ENCODE measurements at places on chromosomes 7 and 10. TPM values are rescaled to one million over a fixed set of nuclear protein-coding genes. Genes with fewer than 3 reads are reported as not detected.

GRCh38 chr7:54940748-54941147, 78.1 kb upstream of the EGFR start:
- no peak for DNase-seq

DNA sequence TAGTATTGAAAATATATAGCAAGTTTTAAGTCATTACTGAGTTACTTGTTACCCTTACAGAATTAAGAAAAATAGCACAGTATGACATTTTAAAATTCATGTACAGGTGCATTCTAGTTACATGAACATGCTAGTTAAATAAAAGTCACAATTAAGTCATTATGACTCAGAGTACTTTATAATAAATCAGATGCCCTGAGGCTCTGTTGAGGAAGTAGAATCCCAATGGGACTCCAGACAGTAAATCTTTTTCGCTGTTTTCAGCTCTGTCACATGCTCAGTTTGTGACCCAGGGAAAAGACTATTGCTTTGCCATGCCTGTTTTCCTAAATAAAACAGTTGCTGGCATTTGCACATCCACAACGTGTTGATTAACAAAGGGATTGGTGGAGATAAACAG, 21.0 kb downstream of the NUDT13 start:
- DNase-seq: no peak

DNA sequence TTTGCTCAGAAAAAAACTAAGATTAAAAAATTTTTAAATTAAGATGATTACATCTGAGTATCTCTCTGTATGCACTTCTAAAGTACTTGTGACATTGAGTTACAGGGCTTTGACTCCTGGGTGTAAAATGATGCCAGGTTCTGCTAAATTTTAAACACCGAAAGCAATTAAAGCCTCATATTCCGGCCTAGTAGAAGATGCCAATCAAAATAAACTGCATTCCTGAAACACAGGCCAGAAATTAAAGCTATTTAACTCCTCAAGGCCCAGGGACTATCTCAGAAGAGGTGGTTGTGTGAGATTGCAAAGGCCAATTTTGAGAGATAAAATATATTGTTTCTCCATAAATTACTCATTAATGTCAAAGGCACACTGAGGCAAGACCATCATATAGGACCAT, 388.3 kb downstream of the KIF20B start:
- no peak for DNase-seq

DNA sequence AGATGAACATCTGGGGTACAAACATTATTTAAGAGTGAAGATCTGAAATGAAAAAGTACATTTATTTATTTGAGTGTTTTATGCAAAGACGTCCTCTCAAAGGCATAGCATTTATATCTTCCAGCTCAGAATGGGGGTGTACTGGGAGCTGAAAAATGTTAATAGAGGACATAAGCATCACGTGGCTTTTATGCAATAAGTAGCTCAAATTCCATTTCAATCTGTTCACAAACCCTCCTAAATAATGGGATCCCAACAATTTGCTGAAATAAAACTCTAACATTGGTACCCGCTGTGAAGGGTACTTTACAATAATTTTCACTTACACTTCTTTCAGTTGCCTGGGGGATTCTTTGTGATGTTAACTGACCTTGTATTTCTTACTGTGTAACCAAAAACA, 172.0 kb downstream of the TAX1BP1 start:
- DNase-seq: no peak

DNA sequence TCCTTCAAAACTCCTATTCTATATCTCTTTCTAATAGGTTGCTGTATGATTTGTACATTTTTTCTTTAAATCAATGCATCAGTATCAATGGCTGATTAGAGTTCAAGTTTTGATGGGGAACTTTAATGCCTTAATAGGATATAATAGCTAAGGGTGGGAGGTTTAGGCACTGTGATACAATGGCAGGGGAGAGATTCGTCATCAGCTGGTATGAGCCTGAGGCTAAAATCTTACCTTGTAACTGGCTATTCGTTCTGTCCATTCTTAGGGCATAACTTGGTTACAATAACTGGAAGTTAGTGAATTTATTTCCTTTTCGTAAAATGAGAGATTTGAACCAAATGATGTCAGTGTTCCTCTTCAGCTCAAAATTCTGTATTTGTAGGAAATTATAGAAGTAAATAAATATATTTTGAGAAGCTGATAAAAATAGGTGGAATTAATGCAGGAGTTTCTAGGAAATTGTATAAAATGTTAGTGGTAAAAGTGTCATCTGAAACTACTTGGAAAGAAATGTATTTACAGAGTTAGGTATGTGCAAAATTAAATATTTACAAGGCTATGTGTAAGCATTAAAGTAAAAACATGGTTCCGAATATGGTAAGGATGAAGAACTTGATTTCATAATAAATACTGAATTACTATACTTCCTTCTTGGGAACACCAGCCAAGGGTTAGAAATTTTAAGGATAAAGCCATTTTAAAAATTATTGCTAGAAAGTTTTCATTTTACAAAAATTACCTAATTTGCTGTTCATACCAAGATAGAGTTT, 27.5 kb upstream of the NAMPT start:
- no peak for DNase-seq

- DNase-seq: no peak
These were observed 962 bp downstream of the ZKSCAN1 start for GRCh38 chr7:100016215-100016901.

GRCh38 chr7:151775547-151776443, 101.1 kb downstream of the PRKAG2 start:
- DNase-seq: no peak

DNA sequence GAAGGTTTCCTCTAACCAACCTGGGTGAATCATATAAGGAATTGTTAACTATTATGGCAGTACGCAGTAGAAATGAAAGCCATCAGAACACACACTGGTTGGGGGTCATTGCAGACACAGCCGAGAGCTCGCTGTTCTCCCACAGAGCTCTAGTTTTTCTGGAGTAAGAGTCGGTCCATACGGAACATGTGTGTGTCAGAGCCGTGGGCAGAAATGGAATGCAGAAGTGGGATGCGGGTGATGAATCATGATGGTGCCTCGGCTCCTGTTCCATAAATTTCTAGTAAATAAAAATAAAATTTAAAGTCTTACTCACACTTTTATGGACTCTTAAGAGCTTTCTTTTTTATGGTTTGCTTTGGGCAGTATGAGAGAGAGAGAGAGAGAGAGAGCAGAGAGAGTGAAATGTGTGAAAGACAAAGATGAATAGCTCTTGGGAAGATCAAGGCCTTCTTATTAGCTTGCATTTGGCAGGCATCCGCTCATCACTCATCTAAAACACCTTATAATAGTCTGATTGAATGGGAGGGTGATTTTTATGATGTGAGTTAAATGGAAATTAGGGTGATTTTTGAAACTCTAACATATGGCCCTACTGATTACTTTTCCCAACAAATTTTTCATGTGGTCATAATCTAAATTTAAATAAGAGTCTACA, 98.8 kb upstream of the PFKP start:
- DNase-seq: no peak

DNA sequence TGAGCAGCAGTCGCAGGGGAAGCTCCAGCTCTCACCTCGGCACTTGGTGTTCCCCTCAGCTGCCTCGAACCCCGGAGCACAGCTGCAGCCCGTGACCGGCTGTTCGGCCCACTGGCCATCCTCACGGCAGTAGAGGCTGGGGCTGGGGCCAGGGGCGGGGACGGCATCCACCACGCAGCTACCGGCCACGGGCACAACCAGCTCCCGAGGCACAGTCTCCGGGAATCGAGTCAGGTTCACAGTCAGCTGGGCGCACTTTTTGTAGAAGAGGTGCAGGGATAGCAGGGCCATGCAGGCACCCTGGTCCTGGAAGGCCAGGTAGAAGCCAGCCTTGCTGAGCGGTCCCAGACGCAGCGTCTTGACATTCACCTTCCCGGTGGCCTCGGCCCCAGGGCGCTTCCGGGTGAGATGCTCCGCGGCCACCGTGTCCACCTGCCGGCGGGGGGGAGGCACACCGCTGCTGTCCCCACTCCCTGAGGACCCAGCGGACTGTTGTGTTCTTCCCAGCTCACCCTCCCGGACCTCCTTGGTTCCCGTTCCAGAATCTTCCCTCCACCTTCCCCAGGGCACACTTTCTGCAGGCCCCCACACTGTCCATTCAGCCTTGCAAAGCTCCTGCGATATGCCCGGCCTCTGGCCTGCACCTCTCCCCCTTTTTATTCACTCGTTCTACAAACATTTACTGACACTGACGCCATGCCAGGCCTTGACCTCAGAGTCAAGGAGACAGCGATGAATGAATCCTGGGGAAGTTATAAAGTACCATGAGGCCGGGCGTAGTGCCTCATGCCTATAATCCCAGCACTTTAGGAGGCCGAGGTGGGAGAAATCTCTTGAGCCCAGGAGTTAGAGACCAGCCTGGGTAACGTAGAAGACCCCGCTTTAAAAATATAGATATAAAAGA, 4.8 kb downstream of the EPHB4 start:
- DNase-seq: no peak

GRCh38 chr10:17206210-17206709, 4.8 kb upstream of the TRDMT1 start:
- no peak for DNase-seq

DNA sequence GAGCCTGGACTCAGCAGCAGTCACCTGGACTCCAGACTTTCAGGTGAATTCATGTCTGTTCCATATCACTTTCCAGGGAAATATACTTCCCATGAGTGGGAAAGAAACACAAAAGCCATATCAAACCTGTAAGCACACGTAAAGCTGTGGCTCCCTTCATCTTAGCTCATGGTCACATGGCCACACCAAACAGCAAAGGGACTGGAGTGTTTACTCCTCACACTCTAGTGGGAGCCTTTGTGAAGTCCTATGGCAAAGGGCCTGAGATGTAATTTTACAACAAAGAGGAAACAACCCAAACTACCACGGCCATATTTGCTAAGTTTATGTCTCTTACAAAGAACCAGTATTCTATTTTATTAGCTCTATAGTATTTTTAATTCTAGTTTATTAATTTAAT, 16.3 kb downstream of the SFTPA1 start:
- DNase-seq: no peak

The OR9A4 gene
- total RNA-seq: not detected

The MLXIPL gene
- total RNA-seq: not detected

The MMP21 gene
- 0.10 TPM for total RNA-seq

The SFTPA2 gene
- not detected for total RNA-seq

DNA sequence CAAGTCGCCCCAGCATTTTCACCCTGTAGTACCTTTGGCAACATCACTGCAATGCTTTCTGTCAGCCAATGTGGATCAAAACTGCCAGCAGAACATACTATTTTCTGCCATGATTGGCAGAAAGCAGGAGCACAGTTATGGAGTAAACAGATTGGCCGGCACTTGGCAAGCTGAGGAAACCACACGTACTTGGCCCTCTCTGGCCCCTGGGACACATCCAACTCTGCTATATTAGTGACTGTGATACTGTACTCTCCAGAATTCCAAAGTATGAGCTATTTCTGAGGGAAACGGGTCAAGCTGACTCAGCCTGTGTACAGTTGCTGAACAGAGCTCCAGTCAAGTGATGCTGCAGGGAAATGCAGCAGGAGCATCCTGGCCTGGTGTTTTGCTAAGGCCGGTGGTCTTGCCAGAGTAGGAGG, 39.8 kb upstream of the LANCL2 start:
- DNase-seq: no peak

The VAX1 gene
- not detected for total RNA-seq

DNA sequence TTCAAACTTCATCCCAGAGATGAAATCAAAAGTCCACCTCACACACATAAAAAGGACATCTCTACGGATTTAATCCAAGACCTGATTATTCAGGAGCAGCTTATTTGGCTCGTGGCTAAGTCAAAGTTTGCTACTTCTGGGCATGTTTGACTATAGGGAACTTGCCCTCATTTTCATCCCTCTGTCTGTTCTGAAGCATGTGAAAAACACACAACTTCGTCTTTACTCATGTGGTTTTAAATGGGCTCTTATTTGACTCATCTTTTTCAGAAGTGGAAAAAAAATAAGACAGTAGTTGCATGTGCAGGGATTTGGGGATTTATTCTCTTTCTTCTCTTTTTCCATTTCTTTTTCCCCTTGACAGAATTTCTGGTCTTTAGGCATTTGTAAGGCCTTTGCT, 295.9 kb downstream of the TFEC start:
- DNase-seq: no peak
